ENCODE measurements at places on chromosomes 11 and 22.

GRCh38 chr11:70592641-70593165 is 194.4 kb downstream of the CTTN start:
- no peak for DNase-seq

GRCh38 chr22:21725956-21726649 is 9.5 kb downstream of the YPEL1 start:
- DNase-seq: no peak

DNA sequence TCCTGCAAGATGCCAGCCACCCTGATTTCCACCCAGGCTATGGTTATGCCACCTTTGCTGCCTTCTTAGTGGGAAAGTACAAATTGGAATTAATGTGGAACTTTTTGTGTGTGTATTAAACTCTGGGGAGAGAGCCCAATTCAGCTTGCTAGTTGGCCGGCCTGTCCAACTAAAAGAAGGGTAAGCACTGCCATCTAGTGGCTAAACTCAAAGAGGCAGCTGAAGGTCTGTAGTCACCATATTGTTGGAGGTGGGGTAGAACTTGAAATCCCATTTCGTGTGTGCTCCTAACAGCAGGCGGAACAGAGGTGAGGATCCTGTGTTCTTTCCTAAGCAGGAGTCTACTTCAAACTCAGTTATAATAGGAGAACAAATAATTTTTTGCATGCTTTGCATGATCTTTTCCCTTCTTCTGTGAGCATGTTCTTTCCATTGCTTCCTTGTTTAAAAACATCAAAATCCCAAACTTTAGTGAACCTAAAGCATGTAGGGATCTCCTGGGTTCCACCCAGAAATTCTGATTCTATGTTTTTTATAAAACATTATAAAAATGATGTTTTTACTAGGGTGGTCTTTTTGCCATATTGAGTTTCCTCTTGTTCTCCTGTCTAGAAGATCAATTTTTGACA is 138.8 kb upstream of the SORL1-AS1 start:
- DNase-seq: peak; percentile 63

GRCh38 chr22:18116634-18117033 is 6.0 kb downstream of the TUBA8 start:
- DNase-seq: no peak

DNA sequence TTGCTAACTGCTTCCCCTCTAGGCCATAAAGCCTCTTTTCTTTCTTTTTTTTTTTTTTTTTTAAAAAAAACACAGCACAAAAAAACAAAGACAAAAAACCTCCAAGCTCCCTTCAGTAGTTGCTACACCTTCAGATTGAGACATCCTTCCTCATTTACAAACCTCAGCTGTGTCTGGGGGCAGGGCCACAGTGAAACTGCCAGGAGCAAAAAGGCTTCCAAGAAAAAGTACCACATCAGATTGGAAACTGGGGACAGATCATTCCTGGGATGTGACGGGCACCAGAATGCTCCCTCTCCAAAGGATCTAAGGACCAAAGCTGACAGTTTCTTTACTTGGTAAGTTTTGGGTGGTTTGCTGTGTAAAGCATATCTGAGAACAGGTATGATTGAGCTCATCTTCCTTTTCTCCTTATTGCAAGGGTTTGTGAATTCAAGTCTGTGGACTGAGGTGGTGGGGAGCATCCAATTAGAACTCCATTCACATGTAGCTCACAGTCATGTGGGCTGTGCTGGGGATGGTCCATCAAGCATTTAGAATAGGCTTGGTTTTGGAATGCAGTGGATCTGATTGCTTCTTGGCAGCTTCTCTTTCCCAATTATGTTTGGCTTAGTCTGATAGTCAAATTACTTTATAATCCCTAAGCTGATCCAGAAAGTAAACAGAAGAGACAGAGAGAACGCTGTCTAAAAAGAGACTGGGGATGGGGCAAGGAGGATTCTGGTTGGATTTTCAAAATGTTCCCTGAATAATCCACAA is 705 bp downstream of the BBOX1 start:
- no peak for DNase-seq

- DNase-seq: no peak
Measured at GRCh38 chr22:34639911-34640310, 426.0 kb upstream of the ISX start.

DNA sequence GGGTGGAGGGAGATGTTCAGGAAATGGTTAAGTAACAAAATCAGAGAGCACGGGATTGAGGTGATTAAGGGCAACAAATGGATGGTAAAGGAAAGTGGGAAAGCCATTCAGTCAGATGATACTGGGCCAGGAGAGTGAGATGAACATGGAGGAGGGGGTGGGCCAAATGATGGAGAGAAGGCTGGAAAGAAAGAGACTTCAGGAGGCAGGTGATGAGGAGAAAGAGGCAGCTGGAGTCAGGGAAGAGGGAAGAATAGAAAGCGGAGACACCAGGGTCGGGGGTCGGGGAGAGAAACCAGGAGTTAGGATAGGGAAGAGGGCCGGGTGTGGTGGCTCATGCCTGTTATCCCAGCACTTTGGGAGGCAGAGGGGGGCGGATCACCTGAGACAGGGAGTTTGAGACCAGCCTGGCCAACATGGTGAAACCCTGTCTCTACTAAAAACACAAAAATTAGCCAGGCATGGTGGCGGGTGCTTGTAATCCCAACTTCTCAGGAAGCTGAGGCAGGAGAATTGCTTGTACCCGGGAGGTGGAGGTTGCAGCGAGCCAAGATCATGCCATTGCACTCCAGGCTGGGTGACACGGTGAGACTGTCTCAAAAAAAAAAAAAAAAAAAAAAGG is 4.7 kb upstream of the KDM2A start:
- DNase-seq: no peak

DNA sequence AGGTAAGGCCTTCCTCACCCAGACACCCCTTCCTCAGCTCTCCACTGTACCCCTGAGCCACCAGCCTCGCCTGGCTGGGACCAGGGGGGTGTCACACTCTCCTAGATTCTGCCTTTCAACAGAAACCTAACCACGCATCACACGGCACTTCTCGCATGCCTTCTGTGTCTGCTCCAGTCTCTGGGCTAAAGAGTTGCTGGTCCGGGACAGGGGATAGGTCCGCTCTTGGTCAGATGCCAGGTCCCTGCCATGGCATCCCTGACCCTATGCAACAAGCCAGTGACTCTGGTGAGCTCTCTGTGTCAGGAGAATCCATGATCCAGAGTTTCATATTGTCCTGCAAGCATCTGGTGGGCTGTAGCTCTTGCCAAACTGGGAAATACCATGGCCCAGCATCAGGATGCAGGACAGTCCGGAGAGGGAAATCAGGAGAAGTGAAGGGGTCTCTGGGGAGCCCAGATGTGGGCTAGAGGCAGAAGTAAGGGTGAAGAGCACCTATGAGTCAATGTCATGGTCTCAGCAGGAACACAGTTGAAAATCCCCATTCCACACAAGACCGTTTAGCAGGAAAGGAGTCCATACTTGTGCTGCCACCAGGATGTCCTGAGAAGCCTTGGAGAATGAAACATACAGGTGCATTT is 14.1 kb downstream of the IGLL5 start:
- DNase-seq: peak; percentile 55

DNA sequence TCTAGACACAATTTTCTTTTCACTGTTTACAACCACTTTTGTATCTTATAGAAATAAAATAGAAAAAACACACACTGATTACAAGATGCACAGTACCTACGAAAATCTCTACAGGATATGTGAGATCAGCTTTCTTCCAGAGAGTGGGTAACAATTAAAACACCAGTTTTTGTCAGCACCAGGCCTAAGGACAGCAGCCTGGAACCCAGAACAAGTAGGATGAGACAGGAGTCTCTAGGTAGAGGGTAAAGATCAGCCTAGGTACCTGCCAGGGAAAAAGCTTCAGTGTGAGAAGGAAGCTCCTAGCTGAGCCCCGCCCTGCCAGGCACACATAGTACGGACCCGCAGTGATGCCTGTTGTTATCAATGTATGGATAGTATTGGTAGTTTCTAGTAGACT is 61.9 kb downstream of the KIRREL3 start:
- no peak for DNase-seq

- no peak for DNase-seq
Measured at GRCh38 chr11:27505781-27506180, 788 bp downstream of the LIN7C start.

DNA sequence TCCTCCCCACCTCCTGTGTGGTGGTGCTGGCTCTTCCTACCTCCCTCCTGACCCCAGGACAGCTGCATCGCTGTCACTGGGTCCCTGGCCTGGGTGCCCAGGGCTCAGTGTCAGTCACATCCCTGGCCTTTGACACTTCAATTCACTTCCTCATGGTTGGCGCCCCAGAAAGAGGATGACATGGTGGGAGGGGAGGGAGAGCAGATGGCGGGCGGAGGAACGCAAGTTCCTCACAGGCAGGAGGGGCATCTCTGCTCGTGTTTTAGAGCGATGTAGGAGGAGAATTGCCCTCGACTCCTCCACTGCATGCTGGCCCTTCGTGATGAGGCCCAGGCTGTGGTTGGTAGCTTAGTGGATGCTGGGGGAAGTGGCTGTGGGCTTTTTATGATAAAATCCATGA is 35.1 kb upstream of the KRTAP5-7 start:
- no peak for DNase-seq

DNA sequence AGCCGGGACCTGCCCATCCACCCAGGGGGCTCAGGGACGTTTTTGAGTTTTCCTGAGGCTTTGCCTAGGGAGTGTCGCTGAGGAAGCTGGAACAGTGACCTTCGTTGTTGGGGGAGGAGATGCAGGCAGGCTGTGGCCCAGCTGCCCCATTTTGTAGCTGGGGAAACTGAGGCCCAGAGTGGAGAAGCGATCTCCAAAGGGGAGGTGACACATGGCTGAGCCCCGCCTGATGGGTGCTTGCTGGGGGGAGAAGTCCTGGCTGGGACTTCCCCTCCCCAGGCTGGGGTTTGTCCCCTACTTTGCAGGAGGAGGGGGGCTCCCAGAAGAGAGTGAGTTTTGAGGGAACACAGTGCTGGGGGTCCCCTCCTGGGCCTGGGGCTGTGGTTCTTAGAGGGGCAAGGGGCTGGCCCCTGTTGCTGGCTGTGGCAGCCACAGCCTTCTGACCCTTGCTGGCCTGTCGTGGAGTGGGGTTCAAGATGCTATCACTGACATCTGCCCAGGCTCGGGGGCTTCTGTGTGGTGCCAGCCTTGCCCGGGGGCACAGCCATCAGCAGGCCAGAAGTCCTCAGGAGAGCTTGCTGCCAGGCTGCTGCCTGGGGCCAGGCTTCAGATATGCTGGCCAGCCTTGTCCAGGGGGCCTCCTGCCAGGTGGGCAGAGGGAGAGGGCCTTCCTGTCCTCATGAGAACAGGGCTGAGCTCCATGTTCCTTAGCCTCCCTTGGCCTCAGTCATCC is 21.4 kb downstream of the KCNQ1 start:
- no peak for DNase-seq

DNA sequence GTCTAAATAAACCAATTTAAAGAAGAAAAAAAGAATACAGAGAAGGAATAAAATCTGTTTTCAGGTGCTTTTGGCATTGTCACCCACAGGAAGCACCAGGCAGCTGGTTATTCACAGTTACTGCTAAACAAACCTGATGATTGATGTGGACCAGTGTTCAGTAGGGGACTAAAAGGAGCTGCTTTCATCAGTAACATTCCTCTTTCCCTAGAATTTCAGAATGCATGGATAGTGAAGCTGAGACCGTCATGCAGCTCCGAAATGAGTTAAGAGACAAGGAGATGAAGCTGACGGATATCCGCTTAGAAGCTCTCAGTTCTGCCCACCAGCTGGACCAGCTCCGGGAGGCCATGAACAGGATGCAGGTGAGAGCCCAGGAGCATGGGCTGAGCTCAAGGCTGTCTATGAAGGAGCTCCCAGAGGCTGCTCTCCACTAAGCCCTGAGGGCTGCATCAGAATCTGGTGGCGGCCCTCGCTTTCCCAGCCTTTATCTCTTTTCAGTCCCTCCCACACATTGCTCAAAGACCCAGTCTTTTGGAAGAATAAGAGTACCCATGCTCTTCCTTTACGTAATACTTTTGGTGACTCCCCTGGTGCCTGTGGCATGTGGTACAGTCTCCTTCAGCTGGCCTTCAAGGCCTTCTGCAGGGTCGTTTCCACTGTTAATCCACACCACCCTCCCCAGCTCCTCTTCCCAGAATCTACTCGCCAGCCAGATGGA is 69.5 kb downstream of the DBX1 start:
- DNase-seq: no peak

DNA sequence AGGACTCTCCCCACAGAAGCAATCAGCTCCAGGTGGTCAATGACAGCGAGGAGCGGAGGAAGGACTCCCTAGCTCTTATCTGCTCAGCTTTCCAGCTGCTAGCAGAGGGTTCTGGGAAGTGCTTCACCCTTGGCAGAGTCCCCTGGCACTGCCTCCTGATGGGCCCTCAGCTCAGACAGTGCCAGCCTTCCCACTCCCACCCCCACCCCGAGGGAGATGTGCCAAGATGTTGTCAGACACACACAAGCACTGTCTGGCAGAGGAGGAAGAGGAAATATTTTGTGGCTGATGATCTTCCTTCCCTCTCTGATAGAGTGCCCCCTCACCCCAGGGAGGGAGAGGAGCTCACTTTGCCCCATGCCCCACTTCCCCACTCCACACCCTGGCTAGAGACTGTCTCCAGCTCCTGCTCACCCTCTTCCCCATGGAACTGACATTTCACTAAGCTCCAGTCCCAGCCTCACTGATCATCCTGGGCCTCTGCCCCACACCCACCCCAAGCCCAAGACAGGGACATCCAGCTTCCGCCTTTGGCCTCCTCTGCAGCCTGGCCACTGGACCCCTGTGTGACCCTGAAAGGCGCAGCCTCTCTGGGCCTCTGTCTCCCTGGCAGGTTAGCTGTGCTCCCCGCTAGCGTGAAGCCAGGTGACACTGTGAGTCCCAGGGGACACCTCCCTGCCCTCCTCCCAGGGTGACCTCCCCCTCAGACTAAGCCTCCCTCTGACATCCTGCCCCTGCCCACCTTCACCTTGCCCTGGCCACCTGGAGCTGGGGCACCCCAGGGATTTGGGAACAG is 44.5 kb downstream of the SLCO2B1 start:
- DNase-seq: no peak

DNA sequence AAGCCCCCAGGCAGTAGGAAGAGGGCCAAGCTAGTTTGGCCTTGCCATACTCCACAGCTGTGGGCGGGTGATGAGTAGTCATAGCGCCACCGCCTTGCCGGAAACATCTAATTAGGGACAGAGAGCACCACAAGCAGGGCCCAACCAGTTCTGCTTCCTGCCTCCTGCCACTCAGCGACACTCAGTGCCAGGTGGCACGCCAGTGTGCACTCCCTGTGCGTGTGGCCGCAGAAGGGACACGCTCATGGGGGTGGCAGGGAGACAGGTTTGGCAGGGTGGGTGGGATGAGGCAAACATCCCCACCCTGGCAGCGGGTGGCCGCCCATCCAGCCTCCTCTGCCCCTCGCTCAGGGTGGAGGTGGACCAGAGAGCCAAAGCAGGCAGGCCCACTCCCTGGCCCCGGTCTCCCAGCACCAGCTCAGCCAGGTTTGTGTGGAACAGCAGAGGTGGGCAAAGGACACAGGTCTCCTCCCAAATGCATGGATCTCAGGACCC is 4.9 kb downstream of the OVOL1 start:
- DNase-seq: no peak

Measured in K562 (cell line).